ENCODE measurements at places on chromosomes 16 and 17.

DNA sequence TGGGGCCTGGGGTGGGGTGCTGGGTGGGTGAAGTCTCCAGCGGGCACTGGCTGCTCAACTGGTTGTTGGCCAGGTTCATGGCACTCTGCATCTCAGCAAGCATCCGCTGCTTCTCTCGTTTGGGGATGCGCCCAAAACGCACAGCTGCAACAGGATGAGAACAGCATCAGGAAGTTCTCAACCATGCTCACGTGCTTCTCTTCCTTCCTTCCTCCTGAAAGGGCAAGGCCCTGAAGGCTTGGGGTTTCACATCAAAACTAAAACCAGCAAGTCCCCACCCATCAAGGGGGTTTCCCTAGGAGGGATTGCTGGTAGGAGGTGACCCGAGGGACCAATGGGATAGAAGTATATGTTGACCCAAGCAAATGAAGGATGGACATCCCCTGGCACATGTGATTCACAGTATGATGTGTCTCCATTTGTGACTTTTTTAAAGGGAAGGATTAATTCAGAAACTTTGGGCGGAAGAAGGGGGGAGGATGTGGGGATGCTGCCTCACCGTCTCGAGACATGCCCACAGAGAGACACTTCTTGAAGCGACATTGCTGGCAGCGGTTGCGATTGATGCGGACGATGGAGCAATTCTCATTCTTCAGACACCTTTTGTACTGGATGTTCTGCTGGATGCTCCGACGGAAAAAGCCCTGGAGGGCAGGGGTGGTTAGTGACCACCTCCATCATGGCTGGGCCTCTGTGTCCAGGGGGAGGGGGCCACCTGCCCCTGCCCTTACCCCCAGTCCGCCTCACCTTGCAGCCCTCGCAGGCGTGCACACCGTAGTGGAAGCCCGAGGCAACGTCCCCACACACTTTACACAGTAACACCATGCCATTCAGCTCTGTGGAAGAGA is 4.2 kb downstream of the NR1D1 start:
- DNase-seq = peak; percentile 76

- peak; percentile 88 for DNase-seq
Observed at GRCh38 chr17:7573324-7574080, 5.9 kb upstream of the CD68 start.

DNA sequence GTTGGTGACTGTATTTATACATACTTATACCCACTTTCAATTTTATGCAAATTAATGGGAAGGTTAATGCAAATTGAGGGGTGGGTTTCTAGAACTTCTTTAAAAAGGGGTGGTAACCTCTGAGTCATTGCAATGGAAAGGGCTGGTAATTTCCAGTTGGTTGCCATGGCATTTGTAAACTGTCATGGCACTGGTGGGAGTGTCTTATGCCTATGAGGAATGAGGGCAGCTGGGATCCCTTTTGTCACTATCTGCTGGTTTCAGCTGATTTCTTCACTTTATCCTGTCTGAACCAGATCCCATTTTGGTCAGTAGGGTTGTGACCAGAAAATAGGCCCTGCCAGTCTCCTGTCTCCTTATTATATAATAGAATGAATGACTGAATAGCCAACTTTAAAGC is 1006.7 kb upstream of the GOT2 start:
- DNase-seq = no peak

- no peak for DNase-seq
Observed at GRCh38 chr17:31297090-31297489, at the start of gene OMG. Gene OMG (minus strand): TSS chr17:31297239. CDS start chr17:31296331, 908 bp downstream.

DNA sequence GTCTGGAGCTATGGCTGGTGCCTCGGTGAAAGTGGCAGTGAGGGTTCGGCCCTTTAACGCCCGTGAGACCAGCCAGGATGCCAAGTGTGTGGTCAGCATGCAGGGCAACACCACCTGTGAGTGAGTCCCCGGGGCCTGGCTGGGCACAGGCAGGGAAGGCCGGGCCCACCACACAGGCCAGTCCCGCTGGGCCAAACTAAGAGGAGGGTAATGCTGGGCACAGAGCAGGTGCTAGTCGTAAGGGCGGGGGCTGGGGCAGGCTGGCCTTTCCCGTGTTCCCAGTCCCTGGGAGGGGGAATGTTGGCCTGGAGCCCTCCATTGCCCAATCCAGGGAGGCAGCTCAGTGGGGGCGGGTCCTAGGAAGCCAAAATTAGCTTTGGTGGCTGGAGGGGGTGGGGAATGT is 2.5 kb downstream of the KIF1C start:
- DNase-seq = no peak

DNA sequence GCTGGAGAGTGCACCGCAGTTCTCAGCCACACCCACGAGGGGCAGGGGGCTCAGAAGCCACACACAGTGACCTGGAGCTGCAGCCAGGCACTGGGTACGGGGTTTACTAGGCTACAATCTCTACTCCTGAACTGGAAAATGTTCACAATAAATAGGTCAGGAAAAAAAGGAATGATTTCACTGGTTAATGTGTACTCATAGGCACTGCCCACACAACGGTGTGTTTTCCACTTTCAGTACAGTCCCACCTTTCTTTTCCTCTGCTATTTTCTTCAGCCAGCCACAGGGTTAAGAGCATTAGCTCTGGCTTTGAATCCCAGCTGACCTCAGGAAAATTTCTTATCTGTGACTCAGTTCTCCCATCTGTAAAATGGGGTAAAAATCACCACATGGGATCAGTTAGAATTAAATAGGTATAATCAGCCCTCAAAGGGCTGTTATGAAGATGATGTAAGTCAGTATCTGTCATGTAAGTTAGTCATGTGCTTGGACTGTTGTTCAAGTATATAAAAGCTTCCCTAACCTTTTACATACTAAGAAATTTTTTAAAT is 35.7 kb downstream of the ZCCHC14 start:
- DNase-seq = no peak

GRCh38 chr16:9670033-9670432 is 512.2 kb downstream of the GRIN2A start:
- no peak for DNase-seq

GRCh38 chr17:58529275-58529674 is 14.8 kb upstream of the MTMR4 start:
- DNase-seq = no peak

- no peak for DNase-seq
Observed at GRCh38 chr17:1190751-1191331, 11.1 kb upstream of the ABR start.

- DNase-seq = no peak
Observed at GRCh38 chr17:77723909-77724875, 234.3 kb upstream of the TNRC6C start.

DNA sequence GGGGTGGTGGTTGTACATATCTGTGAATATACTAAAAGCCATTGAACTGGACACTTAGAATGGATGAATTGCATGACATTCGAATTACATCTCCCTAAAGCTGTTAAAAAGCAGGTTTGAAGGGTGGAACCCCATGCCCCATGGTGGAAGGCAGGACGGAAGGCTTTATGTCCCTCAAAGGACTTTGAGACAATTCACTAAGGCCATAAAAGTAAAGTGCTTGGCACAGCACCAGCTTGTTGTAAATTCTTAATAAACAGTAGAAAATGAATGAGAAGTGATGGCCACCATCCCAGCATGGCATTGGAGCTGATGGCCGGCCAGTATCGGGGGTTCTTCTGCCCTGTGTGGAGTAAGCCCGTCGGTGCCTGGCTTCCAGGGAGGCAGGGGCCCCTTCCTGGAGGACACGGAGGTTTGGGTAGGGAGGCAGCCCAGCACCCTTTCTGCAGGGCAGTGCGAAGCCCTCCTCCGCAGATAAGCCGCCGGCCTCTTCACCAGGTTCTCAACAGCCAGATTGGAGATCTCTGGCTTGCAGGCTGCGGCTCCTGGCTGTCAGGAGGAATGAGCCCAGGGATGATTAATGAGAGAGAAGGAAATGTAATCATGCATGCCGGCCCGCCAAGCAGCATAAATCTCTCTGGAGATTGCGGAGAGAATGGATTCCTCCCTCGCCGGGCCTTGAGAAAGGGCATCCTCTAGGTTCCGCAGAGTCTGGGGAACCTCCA is 346.9 kb downstream of the FOXL1 start:
- DNase-seq = no peak

GRCh38 chr16:23941025-23941424 is 105.2 kb downstream of the PRKCB start:
- DNase-seq = no peak

DNA sequence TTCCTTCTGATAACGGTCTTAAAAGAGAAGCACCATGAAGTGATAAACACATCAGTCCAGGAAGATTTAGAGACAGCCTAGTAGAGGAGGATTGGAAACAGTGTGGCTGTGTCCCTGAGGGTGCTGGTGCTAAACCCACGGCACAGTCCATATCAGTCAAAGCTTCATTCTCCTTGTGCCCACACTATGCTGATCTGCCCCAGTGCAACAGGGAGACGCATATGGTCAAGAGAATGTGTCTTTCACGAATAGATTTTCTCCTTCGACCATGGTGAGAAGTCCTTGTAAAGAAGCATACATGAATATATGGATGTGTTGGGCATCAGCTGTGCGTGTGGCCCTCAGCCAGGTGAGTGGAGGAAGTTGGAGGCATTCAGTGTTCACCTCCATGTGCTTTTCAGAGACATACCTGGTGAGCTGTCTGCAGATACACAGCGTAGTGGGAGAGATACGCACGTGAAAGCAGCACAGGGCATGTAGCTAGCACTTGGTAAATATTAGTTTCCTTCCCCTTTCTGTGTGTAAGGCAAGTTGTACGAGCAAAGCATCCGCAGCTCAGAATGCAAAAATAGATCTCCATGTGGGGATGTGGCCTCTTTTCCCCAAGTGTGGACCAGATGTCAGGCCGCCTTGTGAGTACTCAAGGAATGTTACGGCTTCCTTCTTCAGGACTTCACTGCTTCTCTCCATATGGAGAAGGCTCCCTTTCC is 29.4 kb downstream of the HLF start:
- no peak for DNase-seq

DNA sequence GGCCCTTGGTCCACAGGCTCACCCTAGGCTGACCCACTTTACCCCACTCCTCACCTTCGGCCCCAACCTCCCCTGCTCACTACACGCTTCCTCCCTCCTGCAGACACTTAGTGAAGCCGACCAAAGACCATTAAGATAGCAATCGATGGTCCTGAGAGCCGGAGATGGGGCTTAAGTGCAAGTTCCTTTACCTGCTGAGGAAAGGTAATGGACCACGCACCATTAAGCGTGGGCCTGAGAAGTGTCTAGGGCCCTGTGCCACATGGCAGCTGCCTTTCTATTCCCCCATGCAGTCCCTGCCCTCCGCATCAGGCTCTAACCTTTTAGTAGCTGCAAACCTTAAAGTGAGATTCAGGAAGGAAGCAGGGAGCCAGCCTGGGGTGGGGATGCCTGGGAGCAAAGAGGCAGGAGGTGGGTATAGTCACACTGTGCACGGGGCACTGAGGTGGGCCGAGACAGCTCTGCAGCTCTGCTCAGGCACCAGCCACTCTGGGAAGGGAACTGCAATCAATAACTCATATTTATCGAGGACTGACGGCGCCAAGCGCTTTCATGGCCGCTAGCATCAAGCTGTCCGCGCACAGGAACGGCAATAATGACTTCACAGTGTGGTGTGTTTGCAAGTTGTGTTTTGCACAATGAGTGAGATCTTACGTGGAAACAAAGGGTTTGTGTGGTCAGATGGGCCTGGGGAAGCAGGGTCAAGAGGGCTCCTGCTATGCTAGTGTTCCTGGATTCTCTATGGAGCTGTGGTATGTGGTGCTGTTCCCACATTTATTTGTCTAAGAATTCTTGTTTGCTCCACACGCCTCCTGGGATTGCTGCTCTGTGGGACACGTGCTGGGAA is 84.9 kb upstream of the CDC42EP4 start:
- DNase-seq = no peak

- no peak for DNase-seq
Observed at GRCh38 chr16:68873635-68874471, 30.5 kb downstream of the TANGO6 start.

DNA sequence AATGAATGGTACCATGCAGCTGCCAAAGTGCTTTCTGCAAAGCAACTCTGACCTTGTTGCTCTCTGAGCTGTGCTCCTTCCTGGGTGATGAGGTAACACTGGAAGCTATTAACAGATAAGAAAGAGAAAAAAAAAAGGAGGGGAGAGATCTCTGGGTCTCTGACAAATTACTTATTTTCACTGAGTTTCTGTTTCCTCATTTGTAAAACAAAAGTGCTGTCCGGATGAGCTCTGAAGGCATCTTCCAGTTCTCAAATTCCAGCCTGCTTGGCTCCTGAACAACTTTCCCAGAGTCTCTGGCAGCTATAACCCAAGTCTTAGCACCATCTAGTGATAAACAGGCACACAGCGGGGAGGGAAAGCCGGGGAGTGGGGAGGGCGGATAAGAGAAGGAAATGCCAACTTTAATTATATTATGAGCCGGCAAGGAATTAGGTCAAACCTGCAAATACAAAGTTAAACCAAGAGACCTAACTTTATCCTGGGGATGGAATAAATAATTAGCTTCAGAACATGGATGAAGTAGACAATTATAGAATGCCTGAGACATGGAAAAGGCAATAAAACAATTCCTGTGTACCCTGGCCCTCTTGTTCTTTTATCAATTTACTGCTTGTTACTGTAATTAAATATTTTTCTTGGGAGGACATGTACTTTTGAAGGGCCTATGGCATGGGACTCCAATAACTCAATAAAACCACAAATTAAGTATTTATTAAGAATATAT is 61.3 kb upstream of the KIFC3 start:
- peak; percentile 33 for DNase-seq

- no peak for DNase-seq
Observed at GRCh38 chr16:82072313-82072712, 37.3 kb downstream of the HSD17B2 start.

GRCh38 chr17:51653878-51654277 is 393.5 kb downstream of the UTP18 start:
- no peak for DNase-seq

DNA sequence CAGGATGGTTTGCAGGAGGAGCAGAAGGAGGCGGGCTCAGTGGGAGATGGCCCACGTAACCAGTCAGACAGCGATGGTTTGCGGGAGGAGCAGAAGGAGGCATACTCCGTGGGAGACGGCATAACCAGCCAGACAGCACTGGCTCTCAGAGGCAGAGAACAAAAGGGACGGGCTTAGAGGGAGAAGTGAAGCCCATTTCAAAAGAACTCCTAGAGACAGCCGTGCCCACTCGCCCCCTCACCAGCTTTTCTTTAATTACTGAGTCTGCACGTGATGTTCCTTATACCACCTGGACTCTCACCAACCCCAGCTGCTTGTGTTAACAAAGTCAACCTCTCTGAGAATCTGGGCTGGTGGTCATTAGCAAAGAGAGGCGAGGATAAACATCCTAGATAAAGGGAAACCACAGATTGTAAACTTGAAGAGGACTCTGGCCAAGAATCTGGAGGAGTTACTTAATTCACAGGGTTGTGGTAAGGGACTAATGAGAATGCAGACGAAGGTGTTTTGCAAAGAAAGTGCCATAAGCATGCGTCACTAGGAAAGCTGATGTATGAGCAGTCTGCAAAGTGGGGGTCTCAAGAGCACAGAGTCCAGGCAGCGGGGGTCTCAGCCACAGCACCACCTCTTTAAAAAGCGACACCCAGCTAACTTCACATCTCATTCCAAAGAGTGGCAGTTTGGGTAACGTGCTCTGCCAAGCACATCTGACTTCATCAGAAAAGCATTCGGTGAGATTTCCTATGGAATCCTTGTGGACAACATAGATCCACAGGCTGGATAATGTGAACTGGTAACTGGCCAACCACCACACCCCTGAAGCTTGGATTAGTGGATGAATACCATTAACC is 51.7 kb downstream of the NXN start:
- DNase-seq = no peak

Measured in CD8-positive, alpha-beta T cell (primary cell).